ENCODE measurements at places on chromosomes 5 and 9.

GRCh38 chr5:120330558-120330957 is 133.5 kb upstream of the PRR16 start:
- no peak for DNase-seq

GRCh38 chr9:127185931-127186781 is 63.7 kb upstream of the ANGPTL2 start:
- DNase-seq, result no peak

- no peak for DNase-seq
Measured at GRCh38 chr9:98906273-98907040, 37.2 kb upstream of the COL15A1 start.

GRCh38 chr5:10936081-10936855 is 175.2 kb upstream of the DAP start:
- no peak for DNase-seq

- DNase-seq, result peak; percentile 14
Measured at GRCh38 chr9:92728831-92729734, 35.5 kb downstream of the BICD2 start.

- no peak for DNase-seq
Measured at GRCh38 chr9:108568093-108568492, 287.7 kb downstream of the ACTL7B start.

- DNase-seq, result no peak
Measured at GRCh38 chr5:124979251-124979650, 232.8 kb upstream of the ZNF608 start.

- DNase-seq, result no peak
Measured at GRCh38 chr5:170312666-170313065, 15.1 kb upstream of the LCP2 start.

GRCh38 chr5:141637767-141638419 is 1.1 kb downstream of the RELL2 start:
- no peak for DNase-seq

- no peak for DNase-seq
Measured at GRCh38 chr9:39588500-39589137, 233.2 kb downstream of the SPATA31A1 start.

- DNase-seq, result no peak
Measured at GRCh38 chr5:171957591-171958251, 48.7 kb downstream of the FBXW11 start.

GRCh38 chr9:38084556-38084880 is 15.5 kb upstream of the SHB start:
- DNase-seq, result no peak

DNA sequence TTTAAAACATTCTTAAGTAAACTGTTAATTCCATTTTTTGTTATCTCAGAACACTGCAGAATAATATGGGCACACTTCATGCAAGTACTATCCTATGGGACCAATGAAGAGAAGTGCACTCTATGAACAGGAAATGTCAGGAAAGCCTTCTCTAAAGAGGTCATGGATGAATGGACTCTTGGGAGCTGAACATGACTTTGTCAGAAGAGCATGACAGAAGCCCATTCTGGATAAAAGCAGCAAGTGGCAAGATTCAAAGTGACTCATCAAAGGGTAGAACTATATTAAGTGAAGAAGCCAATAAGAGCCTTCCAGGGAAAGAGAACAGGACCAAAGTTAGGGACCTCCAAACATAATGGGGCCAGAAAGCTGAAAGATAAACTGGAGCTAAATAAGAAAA is 94.0 kb downstream of the RAPGEF6 start:
- DNase-seq, result no peak

DNA sequence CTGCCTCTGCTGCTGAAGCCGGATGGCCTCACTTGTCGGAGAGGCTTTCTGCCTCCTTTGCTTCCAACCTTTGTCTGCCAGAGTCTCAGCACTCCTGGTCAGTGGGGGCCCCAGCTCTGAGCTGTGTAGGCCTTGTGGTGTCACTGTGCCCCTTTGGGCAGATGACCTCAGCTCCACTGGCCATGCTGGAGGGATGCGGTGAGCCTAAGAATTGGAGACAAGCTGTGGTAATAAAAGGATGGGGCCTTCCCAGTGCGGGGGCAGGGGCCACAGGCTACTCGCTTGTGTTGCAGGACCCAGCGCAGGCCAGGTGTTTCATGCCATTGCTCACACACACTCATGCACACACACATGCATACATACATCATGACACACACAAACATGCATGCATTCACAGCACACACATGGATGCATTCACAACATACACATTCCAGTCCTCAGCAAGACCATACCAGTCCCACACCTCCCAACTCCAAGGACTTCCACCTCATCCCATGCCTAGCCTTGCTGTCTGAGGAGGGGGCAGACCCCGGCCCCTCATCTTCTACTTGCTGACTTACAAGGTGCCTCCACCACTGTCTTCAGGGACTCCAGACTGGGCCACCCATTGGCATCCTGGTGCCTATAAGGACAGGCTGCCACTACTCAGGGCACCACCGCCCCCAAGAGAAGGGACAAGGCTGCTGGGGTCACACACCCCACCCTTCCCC is 237.7 kb downstream of the SYK start:
- no peak for DNase-seq

DNA sequence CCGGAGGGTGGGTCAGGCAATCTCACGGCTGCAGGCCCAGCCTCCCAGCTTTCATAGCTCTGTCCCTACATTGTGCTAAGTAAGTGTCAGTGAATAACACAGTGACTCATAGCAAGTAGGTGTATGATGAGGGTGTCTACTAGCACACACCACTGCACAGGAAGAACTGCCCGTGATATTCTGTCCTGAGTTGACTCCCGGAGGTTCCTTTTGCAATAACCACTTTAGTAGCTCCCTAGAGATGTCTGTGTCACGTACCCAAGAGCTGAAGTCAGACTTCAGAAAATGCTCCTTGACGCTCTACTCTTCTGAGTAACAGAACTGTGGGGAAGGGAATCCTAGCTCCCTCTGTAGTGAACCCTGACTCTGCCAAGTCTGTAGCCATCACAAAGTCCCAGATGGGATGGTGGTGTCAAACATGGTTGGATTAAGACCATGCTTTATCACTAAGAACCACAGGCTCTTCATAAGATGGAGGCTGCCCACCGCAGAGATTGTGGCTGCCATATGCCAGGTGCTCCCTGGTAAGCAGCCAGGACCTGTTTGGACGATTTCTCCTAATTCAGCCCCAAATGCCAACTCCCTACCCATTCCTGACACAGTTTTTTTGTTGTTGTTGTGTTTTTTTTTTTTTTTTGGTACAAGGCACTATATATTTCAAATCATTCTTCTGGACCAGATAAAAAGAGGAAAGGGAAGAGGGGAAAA is 352.6 kb upstream of the PANK3 start:
- no peak for DNase-seq

DNA sequence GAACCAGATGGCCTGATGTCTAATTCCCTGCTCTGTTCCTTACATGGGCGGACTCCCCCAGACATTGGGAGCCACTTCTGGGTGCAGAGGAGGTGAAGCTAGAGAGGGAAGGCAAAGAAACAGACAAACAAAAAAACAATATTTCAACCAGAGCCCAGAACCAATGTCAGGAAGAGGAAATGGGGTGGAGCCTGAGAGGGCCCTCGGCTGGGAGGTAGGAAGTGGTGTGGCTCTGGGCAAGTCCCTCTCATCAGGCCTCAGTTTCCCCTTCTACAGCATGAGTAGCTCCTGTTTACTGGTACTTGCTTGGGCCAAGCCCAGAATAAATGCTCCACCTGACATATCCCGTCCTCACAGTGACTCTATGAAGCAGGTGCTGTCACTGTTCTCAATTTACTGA is 11.1 kb downstream of the SH2D3C start:
- no peak for DNase-seq

GRCh38 chr5:10478436-10478835 is 36.8 kb downstream of the ROPN1L start:
- DNase-seq, result no peak

- no peak for DNase-seq
Measured at GRCh38 chr5:141945511-141946051, 12.4 kb downstream of the PCDH12 start.

GRCh38 chr5:167348980-167349379 is 942.5 kb upstream of the WWC1 start:
- no peak for DNase-seq

DNA sequence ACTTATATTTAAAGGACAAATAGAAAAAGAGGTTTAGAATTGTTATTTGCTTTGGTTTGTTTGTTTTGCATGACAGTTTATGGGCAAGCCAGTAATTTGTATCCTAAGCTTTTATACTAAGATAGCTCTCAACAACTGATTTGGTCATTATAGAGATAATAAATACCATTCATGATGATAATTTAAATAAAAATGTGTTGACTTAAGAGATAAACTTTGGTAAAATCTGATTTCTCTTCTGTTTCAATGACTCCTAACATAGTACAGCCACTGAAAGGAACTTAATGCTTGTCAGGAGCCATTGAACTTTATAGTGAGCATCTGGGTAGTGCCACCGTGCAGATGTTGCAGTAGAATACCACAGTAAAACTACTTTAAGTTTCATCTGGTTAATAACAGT is 160.7 kb upstream of the ACOT12 start:
- no peak for DNase-seq

DNA sequence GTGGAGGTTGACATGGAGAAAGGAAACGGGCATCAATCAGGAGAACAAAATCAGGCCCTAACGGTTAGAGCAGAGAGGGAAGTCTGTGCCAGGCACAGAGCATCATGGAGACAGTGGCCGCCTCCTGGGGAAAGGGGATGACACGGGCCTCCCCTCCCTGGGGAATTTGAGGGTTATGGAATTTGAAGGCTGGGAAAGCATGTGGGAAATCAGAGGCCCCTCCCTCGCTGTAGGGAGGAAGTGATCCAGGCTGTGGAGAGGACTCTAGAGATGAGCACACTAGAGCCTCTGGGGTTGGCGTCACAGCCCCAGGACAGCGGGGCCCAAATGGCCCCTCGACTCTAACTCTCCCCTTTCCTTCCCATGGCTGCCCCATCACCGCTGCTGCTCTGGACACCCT is 36.7 kb downstream of the PROP1 start:
- DNase-seq, result no peak

DNA sequence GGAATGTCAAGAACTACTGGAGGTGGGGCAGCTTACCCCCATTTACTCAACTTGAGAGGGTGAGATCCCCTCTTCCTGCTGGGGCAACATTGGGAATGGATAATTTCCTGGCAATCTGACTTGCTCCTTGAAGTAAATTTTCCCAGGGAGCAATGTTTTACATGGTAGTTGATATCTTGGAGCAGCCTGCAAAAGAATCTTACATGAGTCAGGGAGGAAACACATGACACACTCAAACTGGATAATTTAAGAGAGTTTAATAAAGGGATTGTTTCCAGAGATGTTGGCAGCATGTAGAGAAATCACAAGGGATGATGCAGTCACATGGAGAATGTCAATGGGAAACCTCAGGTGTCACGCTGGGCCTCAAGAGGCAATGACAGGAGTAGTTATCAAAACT is 212.5 kb downstream of the GAS1 start:
- DNase-seq, result no peak

- DNase-seq, result no peak
Measured at GRCh38 chr5:145667742-145668141, 167.4 kb downstream of the PRELID2 start.

DNA sequence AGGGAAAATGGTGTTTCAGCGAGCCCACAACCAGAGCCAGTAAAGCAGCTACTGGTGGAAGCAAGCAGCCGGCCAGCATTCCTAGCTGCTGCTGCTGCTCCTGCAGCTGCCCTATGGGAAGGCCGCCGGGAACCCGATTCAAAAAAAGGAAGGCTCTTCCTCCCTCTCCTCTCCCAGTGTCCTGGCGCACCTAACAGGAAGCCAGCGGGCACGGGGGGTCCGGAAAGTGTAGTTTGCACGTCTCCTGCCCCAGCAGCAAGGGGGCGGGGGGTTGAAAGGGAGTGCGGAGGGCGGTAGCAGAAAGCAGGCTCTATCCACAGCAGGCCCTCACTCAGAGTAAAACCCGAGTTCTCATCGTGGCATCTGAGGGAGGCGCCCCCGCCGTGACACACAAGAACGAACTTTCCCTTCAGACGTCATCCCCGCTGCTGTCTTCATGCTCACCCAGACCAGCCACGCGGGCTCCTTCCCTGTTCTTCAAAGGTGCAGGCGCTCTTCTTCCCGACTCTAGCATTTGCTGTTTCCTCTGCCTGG is 16.5 kb downstream of the GRXCR2 start:
- peak; percentile 64 for DNase-seq

- DNase-seq, result no peak
Measured at GRCh38 chr5:105993027-105993426, 1677.7 kb downstream of the EFNA5 start.

GRCh38 chr9:105216440-105217178 is 27.8 kb upstream of the SLC44A1 start:
- no peak for DNase-seq

GRCh38 chr5:167652690-167653089 is 638.8 kb upstream of the WWC1 start:
- DNase-seq, result no peak

DNA sequence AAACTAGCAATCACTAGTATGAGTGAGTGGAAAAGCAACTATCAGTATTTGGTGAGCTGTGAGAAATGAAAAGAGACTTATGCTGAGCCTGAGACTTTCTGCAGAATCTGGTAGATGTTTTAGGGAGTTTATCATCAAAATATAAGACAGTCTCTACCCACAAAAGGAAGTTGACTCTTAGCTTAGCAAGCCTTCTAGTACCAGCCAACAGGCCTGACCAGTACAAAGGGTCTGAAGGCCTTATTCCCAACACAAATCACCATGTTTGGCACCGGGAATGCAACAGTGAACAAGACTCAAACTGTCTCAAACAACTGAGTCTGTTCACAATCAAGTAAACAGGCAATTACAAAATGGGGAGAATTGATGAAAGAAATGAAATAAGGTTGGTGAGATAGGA is 244.4 kb downstream of the CWC27 start:
- DNase-seq, result no peak

GRCh38 chr5:72849546-72849945 is 33.1 kb downstream of the TNPO1 start:
- DNase-seq, result no peak

DNA sequence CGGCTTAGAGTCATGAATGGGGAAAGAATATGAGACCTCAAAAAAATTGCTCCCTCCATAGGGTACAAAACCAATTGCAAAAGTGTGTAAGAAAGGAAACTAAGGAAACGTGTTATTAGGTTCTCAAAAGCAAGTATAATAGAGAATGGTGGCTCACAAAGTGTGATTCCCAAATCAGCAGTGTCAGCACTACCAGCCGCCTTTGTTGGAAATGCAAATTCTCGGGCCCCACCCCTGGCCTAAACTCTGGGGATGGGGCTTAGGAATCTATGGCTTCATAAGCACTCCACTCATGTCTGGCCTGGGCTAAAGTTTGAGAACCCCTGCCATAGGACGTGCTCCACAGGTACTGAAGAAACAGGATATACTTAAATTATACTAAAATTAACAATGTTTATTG is 1.6 kb upstream of the CCDC69 start:
- DNase-seq, result no peak

DNA sequence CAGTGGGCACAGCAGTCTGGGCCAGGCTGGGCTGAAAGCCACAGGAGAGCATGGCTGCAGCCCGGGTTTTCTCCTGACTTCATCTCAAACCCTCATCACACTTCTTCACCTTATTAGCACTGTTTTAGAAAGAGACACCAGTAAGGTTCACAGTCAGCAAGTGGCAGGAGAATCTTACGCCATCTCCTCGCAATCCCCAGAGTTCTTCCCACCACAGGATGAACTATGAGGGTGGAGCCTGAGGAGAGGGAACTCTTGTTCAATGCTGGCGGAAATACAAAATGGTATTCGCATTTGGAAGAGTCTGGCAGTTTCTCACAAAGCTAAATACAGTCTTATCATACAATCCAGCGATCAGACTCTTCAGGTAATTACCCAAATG is 14.7 kb downstream of the BICD2 start:
- DNase-seq, result no peak

Data from SHP77 treated with DMSO at 0.1 percent for 48 hours (cell line).